ENCODE measurements at places on chromosomes 1 and 21. TPM values are rescaled to one million over a fixed set of nuclear protein-coding genes. Genes with fewer than 3 reads are reported as not detected.
A peak's percentile ranks its signal among the peaks of the same experiment; 100 is the strongest.

METTL13 gene
- total RNA-seq = 50.6 TPM

TRIM46 gene
- 1.9 TPM for total RNA-seq

GRCh38 chr1:59220356-59220755 lies 76.5 kb upstream of the FGGY start:
- no peak for DNase-seq

LRIG2 gene
- 5.0 TPM for total RNA-seq

GRCh38 chr1:244919320-244920282 lies 55.3 kb upstream of the HNRNPU start:
- no peak for DNase-seq

DNA sequence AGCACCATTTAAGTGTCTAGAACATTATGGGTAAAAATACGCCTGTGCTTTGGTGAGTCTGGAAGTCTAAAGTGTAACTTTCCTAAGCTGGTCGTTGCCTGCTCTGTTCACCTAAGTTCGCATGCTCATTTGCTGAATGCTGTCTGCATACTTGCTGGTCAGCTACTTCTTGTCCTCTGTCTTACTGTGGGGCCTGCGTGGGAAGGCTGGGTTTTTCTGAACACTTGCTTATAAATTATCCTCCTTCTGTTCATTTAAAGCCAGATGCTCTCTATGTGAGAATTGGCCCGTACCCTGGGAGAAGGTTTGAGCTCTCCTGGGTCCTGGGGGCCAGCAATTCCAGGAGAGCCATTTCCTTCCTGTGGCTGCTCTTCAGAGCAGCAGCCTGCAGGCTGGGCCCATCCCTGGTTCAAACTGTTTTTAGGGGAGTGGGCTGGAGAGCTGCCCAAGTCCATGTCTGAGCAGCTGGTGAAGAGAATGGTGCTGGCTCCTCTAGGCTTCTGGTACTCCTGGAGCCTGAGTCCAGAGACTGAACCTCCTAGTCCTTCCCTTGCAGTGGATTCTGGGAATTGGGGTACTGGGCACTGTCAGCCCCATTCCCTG lies 75.7 kb downstream of the GALNT2 start:
- DNase-seq = no peak

DNA sequence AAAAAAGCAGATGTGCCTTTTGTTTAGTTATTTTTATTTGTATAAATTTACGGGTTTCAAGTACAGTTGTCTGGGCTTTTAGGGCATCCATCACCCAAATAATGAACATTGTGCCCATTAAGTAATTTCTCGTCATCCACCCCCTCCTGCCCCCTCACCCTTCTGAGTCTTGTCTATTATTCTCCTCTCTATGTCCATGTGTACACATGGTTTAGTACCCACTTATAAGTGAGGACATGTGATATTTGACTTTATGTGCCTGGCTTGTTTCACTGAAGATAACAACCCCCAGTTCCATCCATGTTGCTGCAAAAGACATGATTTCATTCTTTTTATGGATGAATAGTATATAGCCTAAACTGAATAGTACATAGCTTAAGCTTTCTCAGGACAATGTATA lies 189.2 kb downstream of the ZP4 start:
- no peak for DNase-seq

ZBTB37 gene
- total RNA-seq = 3.5 TPM

DNA sequence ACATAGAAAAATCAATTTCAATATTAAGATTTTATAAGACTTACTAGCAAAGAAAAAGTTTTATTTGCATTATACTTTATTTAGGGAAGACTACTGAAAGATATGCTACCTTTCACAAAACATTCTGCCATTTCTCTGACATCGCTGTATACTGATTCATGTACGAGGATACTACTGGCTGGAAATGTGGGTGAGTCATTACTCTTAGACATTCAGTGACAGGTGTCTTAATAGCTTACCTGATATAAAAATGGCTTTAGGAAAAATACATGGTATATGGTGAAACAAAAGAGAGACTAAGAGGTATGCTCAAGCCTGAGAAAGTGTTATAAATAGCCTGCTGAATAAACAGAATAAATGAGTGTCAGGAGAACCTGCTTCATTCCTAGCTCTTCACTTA lies 73.0 kb upstream of the EXO1 start:
- DNase-seq = no peak

DNA sequence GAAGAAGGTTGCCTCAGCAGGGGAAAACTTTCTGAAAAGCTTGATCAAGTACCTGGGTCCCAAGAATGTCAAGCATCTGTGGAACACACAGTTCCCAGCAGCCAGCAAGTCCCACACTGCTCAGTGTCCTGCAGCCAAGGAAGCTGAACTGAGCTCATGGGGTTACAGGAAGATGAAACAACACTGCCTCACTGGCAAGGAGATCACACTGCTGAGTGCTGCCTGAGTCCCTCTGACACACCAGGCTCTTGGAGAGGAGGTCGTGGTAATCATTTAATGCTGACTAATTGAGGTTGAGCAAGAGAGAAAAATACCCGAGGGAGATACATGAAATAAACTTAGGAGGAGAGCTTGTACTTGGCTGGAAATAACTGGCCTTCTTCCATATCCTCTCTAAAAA lies 75.2 kb downstream of the MPZL1 start:
- peak; percentile 91 for DNase-seq

GRCh38 chr21:26136671-26137070 lies 33.9 kb downstream of the APP start:
- no peak for DNase-seq

ALG14 gene
- total RNA-seq = 3.1 TPM

C8A gene
- not detected for total RNA-seq

OPTC gene
- not detected for total RNA-seq

DNA sequence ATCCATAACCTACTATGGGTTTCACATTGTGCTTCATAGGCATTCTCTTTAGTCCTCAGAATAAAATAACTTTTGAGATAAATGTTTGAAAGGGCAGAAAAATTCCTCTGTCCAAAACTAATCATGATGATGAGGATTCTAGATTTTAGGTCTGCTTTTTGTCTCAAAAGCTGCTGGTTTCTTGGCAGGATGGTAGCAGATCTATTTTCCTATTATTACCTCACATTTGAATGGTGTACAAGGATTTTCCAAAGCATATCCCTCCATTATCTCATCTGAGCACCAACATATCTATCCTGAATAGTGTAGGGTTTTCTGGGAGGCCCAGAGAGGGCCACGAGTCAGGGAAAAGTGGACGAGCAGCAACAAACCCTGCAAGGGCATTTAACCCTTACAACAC lies 201.9 kb downstream of the PLPP3 start:
- no peak for DNase-seq

GRCh38 chr1:204493984-204494280 lies 673 bp downstream of the PIK3C2B start:
- DNase-seq = peak; percentile 74

GRCh38 chr1:87941337-87941946 lies 612.8 kb downstream of the LMO4 start:
- DNase-seq = no peak

DNA sequence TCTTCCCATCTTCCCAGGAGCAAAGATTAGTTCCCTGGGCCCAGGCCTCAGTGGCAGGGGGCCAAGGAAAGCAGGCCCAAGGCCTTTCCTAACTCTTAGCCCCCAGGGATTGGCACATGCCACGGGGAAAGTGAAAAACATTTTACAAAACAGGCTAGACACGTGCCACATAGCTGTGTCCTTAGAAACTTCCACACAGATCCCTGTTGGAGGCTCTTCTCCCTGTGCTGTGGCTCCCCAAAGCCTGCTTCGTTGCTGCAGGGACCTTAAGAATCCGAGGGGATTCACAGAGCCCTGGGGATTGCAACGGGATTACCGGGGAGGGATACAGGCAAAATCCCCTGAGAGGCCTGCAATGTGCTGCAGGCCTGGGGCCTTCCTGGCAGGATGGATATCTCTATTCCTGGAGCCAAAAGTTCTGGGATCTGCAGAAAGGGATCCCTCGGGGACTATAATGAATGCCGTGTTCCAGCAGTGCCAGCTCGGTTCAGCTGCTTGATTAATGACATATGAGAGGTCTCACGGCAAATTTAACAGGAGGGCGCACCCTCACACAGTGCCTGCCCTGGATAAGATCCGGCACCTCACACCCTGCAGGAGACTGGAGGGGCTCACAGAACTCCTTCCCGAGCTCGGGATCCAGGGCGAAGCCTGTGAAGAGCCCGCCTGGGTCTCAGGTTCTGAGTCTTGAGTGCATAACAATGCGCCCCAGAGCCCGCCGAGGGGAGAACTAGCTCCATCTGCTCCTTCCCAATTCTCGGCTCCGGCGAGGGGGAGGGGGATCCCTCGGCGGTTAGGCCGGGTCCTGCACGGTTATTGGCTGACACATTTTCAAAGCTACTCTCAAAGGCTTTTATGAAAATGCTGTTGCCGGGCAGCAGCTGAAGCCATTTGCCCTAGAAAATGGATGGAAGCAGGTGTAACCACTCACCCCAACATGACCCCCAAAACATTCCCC lies 15.3 kb upstream of the RGS8 start:
- DNase-seq = no peak

NMNAT2 gene
- total RNA-seq = 3.6 TPM

- no peak for DNase-seq
These were observed 597.6 kb downstream of the ADGRL2 start for GRCh38 chr1:82398357-82398756.

- no peak for DNase-seq
These were observed 13.6 kb downstream of the IGSF21 start for GRCh38 chr1:18121072-18121820.

CD34 gene
- not detected for total RNA-seq

MED8 gene
- total RNA-seq = 101 TPM

DNA sequence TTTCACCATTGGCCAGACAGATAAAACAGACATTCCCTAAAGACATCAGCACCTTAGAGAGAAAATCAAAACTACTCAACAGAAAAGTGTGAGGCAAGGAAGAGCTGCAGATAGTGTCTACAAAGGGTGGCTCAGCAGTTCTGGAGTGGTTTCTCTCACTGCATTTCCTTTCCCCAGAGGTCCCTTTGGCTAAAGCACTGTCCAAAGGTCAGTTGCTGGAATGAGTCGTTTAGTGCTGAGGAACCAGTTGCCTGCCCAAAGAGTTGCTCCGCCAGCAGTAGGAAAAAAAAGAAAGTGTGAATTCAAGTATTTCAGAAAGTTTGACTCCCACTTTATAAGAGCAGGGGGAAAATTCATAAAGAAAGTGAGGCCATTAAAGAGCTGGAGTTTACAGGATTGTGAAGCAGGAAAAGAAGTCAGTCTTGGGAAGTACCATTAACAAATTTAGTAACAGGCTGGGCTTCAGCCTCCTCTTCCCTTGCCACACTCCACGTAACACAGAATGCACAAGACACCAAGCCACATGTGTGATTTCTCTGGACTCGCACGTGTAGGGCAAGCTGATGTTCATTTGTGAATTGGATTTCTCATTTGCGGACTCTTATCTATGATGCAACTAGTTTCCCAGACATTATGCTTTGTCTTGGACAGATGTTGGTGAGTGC lies 122.2 kb downstream of the RUNX1 start:
- no peak for DNase-seq

DNA sequence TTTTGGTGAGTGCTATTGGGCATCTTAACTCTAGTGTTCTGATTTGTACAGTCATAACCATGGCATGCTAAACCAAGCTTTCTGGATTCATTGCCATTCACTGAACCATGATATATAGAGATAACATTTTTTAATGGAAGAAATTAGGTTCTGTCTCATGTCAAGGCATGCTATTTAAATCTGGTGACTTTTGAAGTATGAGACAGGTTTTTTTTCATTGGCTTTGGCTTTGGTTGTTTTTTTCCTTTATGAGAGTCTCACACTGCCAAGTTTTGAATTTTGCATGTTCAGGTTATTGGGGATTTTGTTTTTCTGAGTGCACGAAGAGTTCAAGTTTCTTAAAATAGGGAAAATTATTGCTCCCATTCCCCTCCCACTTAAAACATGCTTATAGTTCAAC lies 141.3 kb upstream of the ADAMTS5 start:
- peak; percentile 25 for DNase-seq

ADAMTS1 gene
- total RNA-seq = 35.2 TPM

- peak; percentile 67 for DNase-seq
These were observed 49.7 kb downstream of the RASSF5 start for GRCh38 chr1:206556750-206557635.

DNA sequence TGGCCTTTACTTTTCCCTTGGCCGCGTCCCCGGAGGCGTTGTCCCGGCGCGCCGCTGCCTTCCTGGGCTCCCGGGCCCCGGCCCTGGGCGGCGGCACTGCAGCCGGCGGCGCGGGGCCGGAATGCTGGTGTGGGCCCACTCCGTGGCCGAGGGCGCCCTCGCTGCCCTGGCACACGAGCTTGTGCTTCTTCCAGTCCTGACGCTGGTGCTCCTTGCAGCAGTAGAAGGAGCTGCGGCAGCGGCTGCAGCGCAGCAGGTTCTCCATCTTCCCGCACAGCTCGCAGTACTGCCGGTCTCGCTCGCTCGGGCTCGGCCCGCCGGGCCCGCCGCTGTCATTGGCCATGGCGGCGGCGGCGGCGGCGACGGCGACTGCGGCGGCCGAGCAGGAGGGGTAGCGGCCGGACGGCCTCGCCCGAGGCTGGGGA lies 529 bp downstream of the EGLN1 start:
- DNase-seq = peak; percentile 67

DCDC2B gene
- not detected for total RNA-seq

PRAMEF7 gene
- total RNA-seq = not detected

DNA sequence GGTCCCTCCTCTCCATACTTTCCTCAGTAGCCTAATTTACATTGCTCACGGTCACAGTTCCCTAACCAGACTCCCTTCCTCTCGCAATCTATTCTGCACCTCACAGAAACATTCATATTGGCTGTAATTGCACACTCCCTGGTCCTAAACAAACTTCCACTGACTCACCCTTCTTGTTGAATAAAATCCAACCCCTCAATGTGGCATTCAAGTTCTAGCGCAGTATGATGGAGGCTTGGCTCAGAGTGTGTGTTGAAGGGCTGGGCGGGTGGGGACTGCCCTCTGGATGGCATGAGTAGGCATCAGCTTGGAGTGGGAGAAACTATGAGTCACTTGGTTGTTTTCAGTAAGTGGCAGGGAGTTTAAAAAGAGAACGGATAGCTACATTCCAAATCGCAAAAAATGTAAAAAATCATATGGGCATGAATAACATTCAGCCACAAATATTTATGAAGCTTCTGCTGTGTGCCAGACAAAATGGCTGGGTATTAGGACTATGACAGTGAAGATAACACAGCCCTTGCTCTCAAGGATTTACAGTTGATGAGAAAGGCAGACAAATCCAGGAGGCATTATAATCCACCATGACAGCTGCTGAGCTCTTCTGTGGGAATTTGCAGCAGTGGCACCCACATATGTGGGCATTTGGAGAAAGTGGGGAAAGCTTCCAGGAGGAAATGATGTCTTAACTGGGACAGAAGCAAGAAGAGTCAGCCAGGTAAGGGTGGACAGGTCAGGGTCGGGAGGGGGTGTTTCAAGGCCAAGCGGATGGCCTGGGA lies 42.2 kb upstream of the LYST start:
- peak; percentile 93 for DNase-seq

All from Daoy (cell line).